ENCODE measurements at places on chromosomes 16 and 17.

DNA sequence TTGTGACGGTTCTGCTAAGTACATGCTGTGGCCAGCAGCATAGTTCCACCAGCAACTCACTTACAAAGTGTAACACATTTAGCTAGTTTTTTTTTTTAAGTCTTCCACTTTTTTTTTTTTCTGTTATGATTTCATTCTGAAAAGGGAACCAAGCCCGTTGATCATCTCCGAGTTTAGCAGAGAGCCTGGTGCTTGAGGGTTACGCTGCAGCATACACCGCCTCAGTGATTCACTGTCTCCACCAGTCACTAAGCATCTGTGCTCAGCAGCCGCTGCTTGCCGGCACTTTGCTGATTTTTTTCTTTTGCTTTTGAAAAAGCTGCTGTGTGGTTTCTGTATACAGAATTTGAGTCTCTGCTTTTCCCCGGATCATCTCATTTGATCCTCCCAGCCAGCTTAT is 194.5 kb upstream of the CDH13 start:
- DNase-seq: no peak

- DNase-seq: no peak
Observed at GRCh38 chr16:30745082-30745481, 3.1 kb upstream of the PHKG2 start.

- DNase-seq: no peak
Observed at GRCh38 chr17:39174920-39175694, 9.1 kb upstream of the ARL5C start.

DNA sequence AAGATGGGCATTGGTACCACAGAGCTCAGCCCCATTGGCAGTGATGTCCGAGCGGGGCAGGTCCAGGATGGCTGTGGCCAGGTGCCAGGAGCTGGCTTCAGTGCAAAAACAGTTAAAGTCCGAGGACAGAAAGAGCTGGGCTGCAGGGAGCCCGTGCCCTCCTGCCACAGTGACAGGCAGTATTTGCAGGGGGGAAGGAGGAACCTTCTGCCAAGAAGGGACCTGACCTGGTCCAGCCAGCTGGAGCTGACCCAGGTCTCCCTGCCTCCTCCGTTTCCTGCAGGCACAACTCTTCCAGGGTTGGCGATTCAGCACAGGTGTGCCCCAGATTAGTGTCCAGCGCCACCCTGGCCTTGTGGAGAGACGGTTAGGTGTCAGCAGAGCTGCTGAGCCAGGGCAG is 199.0 kb downstream of the ENGASE start:
- DNase-seq: no peak

- no peak for DNase-seq
Observed at GRCh38 chr17:19590451-19590850, 56.8 kb downstream of the SLC47A1 start.

- DNase-seq: no peak
Observed at GRCh38 chr16:69467080-69467479, 42.7 kb downstream of the CYB5B start.

DNA sequence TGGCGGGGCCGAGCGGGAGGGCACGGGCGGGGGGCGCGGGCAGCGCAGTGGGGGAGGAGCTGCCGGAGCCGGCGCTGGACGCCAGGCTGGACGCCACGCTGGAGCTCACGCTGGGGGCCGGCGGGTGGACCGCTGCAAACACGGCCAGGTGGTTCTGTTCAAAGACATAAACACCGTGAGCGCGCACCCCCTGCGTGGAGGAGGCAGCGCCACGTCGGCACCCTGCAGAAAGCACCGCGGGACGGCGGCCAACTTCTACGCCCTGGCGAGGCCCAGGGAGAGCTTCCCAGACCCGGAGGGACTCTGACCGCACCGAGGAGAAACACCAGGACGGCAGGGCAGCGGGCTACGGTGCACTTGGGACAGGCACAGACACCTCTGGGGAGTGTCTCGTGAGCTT is 29.3 kb downstream of the UNKL start:
- no peak for DNase-seq

DNA sequence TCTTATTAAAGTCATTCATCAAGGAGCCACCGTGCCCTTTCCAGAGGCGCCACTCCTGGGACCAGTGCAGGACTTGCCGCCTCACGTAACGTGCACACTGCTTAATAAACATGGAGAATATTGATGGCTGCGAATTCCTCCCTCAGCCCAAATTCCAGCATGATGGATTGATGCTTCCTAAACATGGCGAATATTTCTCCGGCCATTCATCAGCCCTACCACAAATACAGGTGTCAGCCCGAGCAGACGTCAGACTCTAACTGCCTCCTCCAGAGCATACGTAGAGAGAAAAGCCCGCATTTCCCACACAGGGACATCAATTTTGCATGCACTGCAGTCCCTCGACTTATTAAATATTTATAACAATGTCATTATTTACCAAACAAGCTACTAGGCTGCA is 97.0 kb downstream of the USP31 start:
- DNase-seq: no peak

- no peak for DNase-seq
Observed at GRCh38 chr16:88810912-88811768, 588 bp downstream of the APRT start.

DNA sequence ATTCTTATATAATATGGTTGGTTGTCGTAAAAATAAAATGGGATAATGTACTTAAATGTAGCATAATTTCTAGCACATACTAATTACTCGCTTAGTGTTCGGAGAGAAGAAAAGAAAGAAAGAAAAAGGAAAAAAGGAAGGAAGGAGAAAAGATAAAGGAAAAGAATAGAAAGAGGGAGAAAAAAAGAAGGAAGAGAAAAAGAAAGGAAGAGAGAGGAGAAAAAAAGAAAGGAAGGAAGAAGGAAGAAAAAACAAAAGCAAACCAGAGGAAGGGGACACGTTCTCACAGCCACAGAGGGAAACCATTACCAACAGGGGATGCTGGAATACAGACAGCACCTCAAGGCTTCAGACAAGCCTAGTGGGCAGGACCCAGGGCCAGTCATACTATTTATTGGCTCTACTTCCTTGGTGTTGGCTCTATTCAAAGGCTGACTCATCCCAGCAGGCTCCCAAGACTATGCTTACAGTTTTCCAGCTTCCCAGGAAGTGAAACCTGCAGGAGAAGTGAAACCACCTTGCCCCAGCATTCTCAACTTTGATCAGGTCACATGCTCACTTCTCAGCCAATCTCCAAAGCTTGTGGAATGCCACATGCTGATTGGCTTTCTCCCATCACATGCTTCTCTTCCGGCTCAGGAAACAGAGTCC is 273.5 kb upstream of the IRX5 start:
- DNase-seq: no peak

- DNase-seq: no peak
Observed at GRCh38 chr16:80719573-80719972, 84.8 kb downstream of the CDYL2 start.

- no peak for DNase-seq
Observed at GRCh38 chr16:57714047-57714446, 19.4 kb downstream of the DRC7 start.

DNA sequence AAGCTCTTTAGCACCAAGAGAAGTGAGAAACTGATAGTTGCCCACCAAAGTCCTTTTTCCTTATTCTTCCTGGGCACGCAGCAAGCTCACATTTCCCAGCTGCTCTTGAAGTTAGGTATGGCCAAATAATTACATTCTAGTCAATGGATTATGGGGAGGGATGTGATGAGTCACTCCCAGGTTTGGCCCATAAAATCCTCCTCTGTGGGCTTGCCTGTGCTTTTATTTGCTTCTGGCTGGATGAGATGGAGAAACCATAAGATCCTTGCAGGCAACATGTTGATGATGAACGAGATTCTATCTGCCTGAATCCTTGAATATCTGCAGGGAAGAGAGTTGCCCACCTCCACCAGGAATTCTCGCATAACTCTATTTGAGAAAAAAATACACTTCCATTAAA is 568.3 kb upstream of the SALL1 start:
- DNase-seq: no peak

DNA sequence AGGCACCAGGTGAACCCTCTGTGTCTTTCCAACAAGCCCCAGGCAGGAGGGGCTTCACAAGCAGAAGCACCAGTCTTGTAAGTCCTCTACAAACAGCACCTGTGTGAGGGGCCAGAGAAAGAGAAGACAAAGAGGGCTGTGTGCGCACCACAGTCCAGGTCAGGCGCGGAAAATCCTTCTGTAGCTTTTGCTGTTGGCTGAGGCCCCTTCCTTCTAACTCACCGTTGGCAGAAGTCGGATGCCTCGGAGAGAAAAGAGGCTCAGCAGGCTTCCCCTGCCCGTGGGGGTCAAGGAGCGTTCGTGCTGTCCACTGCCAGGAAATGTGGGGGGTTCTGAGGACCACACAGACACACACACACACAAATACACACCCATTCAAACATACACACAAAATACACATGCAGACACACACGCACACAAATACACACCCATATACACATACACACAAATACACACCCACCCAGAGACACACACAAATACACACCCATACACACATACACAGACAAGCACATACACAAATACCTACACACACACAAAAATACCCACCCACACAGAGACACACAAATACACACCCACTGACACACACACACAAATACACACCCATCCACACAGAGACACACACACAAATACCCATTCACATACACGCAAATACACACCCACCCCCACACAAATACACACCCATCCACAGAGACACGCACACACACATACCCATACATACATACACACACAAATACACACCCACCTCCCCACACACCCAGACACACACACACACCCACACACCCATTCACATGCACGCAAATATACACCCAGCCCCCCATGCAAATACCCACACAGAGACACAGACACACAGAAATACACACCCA is 6.8 kb downstream of the ZG16B start:
- DNase-seq: no peak

GRCh38 chr17:61806081-61806828 is 57.1 kb downstream of the BRIP1 start:
- DNase-seq: no peak

- no peak for DNase-seq
Observed at GRCh38 chr16:2194166-2194834, 2.1 kb downstream of the CASKIN1 start.

DNA sequence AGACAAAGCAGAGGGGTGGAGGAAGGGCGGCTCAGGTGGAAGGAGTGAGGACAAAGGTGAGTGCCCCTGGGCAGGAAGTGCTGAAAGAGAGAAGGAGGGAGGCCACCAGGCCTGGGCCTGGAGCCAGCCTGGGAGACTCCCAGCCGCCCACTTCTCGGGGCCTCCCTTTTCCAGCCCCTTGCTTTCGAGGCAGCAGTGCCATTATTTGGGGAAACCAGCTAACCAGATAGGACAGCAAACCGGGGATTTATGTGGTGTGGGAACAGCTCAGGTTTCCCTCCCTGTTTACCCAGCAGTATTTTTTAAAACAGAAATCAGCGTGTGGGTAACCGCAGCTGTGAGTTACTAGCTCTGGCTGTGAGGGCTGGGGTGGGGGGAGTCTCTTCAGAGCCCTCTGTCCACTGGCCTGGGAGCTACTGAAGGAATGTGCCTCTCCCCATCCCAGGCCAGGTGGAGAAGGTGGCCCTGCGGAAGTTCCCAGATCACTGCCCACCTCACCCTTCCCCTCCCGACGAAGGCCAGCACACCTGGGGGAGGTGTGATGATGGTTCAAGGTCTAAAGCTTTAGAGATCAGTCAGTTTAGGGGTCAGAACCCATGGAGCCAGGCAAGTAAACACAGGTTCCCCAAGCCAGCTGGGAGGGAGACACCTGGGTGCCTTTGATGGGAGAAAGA is 8.4 kb upstream of the MEOX1 start:
- DNase-seq: no peak

- DNase-seq: no peak
Observed at GRCh38 chr17:74999523-74999922, 12.1 kb downstream of the CDR2L start.

- no peak for DNase-seq
Observed at GRCh38 chr16:57091200-57091974, 996 bp upstream of the CPNE2 start.

GRCh38 chr17:32349503-32349853 is 479 bp upstream of the ZNF207 start:
- no peak for DNase-seq

DNA sequence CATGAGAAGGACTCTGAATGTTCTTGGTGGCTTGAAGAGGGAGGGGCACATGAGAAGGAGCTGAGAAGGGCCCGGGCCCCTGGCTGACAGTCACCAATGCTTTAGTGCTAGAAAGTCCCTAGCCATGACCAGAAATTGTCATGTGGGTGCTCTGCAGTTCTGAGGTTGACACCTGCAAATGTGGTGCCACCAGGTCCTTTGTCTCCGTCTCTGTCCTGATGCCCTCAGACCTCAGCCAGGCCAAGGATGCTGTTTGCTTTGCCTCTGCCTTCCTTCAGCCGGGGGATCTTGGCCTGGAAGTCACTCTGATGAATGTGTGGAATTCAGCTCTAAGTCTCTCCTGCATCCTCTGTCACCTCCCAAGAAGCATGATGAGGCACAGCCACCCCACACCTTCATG is 63.6 kb downstream of the TNFRSF13B start:
- DNase-seq: no peak

DNA sequence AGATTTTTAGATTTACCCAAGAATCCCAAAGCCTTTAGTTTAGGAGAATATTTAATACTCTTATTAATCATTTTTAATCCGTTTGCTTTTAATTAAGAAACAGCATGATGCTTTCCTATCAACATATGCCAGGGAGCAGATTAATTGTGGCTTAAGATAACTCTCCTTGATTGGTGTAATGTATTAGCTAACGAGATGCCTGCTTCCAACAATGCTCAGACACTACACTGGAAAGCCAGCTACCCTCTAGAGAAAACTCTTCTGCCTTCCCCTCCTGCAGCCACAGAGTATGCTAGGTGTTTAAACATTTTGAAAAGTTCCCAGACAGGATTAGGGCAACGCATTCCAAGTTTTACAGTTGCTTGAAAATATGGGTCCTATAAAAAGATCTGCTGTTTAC is 142.2 kb downstream of the AATF start:
- no peak for DNase-seq

DNA sequence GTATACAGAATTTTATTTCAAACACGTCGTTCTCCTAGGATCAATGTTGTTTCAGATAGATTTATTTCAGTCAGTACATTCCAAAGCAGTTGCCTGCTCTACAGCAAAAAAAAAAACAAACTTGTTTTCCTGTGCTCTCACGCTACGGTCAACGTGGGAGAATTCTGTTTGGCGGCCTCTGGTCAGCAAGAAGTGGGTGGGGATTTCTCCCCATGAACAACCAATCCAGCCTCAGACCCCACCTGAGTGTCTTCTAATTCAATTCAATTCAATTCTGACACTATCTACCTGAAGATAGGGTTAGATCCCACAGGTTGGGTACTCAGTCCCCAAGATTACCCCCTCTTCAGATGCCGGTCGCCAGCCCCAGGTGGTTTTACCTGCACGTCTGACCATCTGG is 22.1 kb downstream of the C17orf58 start:
- no peak for DNase-seq
